ENCODE measurements at places on chromosomes 5 and 9.

- DNase-seq = no peak
Measured at GRCh38 chr5:130289132-130290088, 385.1 kb downstream of the CHSY3 start.

DNA sequence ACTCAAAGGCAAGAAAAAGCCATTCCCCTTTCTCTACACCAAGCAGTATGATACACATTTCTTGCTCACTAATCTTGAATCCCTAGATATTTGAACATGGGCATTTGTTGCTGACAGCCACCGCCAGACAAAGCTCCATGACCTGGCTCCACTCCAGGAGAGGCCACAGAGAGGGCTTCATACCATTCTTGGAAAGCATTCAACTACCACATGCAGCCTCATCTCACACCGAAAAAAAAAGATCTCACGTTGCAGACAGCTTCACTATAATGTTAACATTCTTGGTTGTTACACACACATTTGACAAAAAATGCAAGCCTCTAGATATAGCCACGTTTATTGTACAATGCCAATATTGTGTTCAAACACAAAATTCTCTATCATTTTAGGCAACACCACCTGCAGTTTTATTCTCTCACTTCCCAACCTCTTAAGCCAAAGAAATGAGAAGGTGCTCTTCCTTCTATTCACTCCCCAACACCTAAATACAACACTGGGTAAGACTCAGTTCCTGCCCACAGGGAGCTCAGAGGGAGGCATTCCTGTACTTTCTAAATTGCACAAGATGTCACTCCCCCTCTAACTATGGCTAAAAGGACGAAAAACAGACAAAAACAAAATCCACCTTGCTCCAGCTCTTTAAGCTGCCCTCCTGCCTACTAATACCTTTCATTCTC, 222.4 kb downstream of the TSSK1B start:
- peak; percentile 14 for DNase-seq

- peak; percentile 75 for DNase-seq
Measured at GRCh38 chr9:7970681-7971330, 171.2 kb upstream of the DMAC1 start.

DNA sequence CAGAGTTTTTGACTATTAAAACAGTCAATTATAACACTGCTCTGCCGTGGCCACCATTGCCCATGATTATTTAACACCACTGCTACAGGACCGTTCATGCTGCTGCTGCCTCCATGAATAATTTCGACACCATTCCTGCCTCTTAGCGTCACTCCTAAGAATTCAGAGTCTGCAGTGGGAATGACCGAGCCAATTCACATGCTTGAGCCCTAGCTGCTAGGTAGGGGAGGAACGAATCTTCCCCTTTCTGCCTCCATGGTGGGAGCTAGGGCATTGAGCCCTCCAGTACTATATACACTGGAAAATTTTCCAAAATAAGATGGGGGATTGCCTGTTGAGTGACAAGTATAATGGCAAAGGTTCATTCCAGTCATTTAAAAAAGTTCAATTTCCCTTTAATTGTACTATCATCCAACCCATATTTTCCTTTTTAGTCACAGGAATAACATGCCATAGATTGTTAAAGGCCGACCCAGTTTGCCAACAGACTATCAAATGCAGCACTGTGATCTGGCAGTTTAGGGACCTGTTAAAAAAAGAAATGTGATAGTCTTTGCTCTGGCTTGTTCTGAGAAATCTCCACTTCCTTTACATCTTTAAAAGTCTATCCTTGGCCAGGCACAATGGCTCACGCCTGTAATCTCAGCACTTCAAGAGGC, 13.5 kb upstream of the B4GALT1 start:
- no peak for DNase-seq

DNA sequence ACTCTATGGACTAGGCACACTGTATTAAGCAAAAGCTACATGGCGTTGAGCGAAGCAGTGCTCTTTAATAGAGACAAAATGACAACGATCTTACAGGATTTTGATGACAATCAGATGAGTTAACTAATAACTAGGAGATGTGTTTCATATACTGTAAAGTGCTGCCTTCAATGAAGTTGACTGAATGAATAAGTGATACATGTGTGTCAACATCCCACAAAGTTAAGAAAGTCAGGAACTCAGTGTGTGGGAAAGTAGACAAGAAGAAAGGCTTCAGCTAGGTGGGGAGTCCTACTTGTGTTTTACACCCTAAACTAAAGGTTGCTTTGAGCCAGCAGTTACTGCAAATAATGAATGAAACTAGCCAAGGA, 79.6 kb downstream of the PAPPA start:
- DNase-seq = peak; percentile 21

DNA sequence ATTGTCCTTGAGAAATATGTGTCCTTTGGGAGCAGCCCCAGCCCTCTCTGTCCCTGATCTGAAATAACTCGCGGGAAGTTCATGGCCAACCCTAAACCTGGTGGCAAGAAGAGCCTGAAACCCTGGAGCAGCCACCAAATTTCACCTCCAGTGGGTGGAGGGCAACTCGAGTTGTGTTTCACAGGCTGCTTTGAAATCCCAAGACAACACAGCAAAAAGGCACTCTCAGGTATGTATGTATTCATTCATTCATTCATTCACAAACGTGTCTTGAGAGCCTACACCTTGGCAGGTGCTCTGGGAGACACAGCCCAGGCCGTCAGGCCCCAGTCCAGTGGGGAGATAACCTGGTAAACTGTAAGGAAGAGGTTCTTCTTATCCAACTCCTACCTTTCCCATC, 35.7 kb upstream of the ALDH1B1 start:
- DNase-seq = no peak

GRCh38 chr5:80151890-80152289, 104.0 kb downstream of the SERINC5 start:
- DNase-seq = no peak

DNA sequence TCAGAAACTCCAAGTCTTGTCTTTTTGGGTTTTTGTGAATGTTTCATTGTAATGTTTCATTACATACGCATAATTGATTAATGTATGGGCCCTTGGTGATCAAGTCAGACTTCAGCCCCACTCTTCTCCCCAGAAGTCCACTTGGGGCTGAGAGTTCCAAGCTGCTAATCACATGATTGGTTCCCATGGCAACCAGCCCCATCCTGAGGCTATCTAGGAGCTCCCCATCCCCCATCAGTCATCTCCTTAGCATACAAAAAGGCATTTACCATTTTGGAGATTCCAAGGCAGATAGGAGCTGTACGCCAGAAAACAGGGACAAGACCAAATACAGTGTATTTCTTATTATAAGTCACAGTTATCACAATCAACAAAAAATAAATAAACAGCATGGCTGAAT, 22.9 kb upstream of the SYK start:
- DNase-seq = no peak

- no peak for DNase-seq
Measured at GRCh38 chr5:146321571-146321970, 17.1 kb upstream of the POU4F3 start.

DNA sequence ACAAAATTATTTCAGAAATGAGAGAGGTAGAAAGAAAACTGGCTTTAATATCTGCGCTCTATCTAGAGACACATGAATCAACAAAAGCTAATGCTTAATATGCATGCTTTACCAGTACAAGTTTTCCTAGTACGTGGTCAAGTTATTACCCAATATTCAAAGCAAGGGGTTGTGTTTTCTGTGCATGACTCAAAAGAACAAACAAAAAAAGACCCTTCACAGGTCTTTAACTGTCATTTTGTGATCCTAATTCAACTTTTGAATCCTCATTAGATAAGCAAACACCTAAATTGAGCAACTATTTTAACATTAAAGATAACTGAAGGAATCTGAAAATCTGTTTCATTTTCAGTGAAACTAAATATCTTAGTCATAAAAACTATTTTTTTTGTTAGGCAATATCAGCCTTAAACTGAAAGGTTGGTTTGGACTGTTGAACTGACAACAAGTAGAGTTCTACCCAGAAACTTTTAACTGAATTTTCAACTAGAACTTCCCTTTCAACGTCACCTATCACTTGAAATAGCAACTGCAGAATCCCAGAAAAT, 12.5 kb downstream of the ST8SIA4 start:
- no peak for DNase-seq

DNA sequence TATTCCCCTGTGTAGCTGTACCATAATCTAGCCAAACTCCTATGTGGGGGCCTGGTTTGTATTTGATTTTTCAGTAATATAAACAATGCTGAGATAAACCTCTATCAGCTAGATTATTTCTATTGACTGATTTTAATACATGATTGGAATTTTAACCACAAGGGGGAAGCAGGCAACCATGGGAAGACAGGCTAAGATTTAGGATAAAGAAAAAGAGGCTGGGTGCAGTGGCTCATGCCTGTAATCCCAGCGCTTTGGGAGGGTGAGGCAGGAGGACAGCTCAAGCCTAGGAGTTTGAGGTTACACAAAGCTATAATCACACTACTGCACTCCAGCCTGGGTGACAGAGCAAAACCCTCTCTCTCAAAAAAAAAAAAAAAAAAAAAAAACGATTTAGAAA, 18.1 kb upstream of the GPX3 start:
- no peak for DNase-seq

- DNase-seq = no peak
Measured at GRCh38 chr5:174533751-174534241, 190.6 kb upstream of the MSX2 start.

GRCh38 chr9:134231330-134231745, 67.0 kb upstream of the RNU6ATAC start:
- no peak for DNase-seq

DNA sequence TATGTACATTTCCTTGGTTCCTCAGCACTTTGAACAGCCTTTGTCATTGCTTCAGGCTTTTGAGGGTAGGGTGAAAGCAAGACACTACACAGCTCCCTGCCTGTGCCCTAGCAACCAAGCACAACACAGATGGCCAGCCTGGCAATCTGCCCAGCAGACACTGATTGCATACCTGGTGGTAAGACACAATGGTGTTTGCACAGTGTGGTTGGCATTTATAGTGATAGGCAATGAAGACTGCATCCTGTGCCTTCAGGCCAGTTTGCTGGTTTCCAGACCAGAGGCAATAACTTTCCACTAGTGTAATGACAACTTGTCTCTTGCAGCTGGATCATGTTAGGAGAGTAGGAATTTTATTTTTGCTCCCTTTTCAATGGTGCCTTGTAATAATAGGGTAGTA, 144.5 kb upstream of the TNC start:
- peak; percentile 56 for DNase-seq

DNA sequence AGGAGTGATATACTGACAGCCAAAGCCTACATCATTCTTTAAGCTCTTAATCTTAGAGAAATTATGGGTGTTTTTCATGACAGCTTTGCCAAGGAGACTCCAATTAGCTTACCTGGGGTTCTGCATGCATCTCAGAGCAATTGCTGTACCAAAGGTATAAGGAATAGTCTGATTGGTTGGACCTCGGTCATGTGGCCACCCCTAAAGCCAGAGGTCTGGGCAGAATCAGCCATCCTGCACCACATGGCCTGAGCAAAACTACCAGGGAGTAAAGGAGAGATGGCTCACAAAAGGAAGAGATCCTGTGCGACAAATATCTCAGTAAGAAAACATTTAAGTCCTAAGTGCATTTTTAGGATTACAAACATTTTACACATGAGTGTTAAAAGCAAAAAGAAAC, 25.6 kb downstream of the SH3RF2 start:
- DNase-seq = no peak

GRCh38 chr5:58818465-58818864, 235.6 kb downstream of the RAB3C start:
- DNase-seq = peak; percentile 35

DNA sequence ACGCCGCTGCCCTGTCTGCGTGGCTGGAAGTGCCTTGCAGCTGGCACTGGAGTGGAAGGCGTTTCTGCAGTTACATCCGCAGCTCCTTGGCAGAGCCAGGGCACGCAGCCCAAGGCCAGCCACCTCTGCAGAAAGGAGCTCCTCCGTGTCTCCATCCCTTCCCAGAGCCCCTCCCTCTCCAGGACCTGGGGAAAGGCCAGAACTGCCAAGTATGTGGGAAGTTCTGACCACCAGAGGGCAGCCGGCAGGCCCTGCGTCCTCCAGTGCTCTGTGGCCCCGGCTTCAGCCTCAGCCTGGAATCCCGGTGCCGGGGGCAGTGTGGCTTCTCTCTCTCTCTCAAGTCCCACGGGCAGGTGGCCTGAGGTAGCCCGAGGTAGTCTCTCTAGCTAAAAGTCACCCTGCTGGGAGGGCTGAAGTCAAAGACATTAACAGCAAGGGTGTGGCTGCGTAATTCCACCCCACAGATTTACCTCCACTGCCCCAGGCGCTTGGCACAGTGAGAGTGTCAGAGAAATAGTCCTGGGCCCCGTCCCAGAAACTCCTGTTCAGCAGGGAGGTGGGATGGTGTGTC, 101.7 kb upstream of the FCN2 start:
- DNase-seq = no peak

DNA sequence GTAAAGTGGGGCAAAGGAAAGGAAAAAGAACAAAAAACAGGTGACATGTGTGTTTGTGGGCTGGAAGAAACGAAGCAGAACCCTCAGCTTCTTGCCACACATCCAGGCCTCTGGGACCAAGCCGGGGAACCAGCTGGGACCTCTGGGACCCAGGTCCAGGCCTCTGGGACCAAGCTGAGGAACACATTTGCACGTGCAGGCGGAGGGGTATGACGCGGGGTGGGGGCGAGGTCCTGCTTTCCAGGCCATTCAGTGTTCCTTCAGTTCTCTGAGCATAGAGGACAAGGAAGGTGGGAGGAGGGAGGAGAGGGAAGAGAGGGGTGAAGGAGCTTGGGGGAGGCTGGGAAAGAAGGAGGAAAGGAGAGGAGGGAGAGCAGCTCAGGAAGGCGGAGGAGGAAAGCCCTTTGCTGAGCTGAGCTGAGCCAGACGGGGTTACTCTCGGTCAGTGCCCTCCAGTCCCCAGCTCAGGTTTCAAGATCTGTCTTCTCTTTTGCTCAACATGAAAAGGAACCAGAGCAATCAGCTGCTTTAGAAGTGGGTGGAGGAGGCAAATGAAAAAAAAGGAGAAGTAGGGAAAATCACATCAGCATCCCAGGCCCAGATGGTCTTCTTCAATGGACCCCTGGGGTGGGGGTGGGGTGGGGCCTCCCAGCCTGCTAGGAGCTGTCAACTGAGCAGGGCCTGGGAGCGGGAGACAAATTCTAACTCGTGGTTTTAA, 59.1 kb downstream of the ABCA1 start:
- DNase-seq = peak; percentile 67

DNA sequence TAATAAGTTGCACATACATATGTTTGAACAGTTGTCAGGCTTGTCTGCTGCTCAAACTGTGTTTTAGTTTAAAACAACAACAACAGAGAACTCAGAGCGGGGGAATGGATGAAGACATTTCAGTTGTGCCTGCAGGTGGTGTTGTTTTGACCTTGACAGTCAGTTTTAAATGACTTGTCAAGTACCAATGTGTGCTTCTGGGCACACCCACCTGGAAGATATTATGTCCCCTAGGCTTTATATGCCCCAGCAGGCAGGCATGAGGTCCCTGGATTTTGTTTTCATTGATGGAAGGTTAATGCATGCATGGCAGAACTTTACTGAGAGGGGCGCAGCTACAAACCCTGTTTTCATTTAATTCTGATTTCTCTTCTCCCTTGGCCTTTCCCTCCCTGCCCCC, 84.6 kb downstream of the AOPEP start:
- no peak for DNase-seq
